ENCODE measurements at places on chromosomes 6 and 20.

- H3K4me1 ChIP-seq = peaks cover 4% of the 10 kb centered on the region
- H3K27me3 ChIP-seq = no peaks in the 10 kb centered on the region
- H3K27ac ChIP-seq = peak overlapping the region; percentile 70
- DNase-seq = no peak
- no peak overlapping the region for H3K4me3 ChIP-seq
These were observed 24.0 kb downstream of the HBS1L start for GRCh38 chr6:135030532-135031178.

DNA sequence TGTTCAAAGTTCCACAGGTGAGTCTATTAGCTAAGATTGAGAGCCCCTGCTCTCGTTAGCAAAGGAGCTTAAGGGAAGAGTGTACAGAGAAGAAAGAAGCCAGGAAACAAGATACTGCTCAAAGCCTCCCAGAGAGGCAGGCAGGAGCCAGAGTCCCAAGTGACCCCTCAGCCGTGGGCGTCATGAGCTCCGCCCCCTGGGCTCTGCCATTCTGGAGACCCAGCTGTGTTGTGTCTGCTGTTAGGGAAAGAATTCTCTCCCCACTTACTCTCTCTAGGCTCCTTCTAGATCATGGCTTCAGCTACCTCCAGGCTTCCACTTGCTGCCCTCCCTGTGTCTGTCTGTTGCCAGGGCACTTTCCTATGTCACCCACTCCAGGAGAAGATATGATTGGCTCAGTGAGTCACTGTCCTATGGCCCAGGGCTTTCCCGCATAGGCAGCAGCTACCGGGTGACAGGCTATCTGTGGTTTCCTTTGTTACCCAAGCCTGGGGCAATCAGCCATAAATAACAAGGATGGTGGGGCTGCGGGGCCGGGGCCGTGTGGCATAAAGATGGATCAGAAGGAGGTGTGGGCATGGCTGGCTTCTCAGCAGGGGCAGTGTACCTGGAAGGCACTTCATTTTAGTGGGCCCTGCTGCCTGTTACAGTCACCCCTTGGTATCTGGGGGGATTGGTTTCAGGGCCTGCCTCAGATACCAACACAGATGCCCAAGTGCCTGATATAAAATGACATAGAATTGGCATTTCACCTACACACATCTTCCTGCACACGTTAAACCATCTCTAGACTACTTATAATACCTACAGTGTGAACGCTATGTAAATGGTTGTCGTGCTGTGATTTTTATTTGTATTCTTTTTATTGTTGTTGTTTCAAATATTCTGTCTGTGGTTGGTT, 118.9 kb downstream of the ARMC2 start:
- no peaks in the 10 kb centered on the region for H3K27me3 ChIP-seq
- H3K4me3 ChIP-seq = no peak overlapping the region
- H3K27ac ChIP-seq = no peak overlapping the region
- peaks cover 7% of the 10 kb centered on the region for H3K4me1 ChIP-seq

DNA sequence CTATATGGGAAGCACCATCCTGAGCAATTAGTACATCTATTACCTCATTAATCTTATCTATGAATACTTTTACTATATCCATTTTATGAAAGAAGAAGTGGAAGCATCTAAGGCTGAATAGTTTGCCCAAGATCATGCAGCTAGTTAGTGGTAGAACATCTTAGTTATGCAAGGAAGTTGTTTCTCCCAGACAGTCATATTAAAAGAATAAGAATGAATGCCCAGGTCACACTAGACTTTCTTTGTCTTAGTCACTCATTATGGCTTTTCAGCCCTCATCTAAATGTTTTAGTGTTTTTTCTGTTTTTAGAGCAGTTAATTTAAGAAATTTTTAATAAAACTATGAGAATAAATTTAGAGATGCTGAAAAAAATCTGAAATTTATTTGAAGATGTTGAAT, 517.5 kb downstream of the CDKAL1 start:
- no peaks in the 10 kb centered on the region for H3K4me1 ChIP-seq
- H3K27me3 ChIP-seq = no peaks in the 10 kb centered on the region
- no peak overlapping the region for H3K27ac ChIP-seq
- DNase-seq = no peak

- no peaks in the 10 kb centered on the region for H3K27me3 ChIP-seq
- no peaks in the 10 kb centered on the region for H3K4me1 ChIP-seq
- peak; percentile 41 for DNase-seq
- H3K36me3 ChIP-seq = no peaks in the 10 kb centered on the region
- H3K4me3 ChIP-seq = peak overlapping the region; percentile 66
These were observed 2.9 kb downstream of the TNNC2 start for GRCh38 chr20:45823949-45824835.

DNA sequence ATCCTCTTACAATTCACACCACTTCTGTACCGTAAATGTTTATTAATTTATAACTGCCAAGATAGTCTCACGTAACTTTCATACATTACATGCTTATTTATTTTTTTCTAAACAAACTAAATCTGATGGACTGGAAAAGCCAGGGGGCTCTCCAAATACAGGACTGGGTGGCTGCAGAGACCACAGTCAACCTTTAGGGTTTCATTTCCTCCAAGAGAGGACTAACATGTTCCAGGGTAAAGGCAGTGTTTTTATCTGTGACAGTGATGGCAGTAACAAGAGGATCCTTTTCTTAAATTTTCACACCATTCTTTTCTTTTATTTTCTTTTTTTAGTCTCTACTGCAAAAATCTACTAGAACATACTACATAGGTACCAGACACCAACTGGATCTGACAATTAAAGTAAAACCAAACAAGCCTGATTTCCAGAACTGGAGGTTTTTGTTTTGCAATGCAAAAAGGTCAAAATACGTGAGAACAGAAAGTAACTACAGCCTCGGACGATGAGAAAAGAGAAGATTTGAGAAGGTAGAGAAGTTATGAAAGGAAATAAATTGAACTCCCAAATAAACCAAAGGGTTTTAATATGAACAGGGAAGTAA, 1.2 kb downstream of the LMBRD1 start:
- H3K27ac ChIP-seq = peak overlapping the region; percentile 96
- DNase-seq = no peak
- peaks cover 17% of the 10 kb centered on the region for H3K4me1 ChIP-seq
- H3K4me3 ChIP-seq = peak overlapping the region; percentile 68

DNA sequence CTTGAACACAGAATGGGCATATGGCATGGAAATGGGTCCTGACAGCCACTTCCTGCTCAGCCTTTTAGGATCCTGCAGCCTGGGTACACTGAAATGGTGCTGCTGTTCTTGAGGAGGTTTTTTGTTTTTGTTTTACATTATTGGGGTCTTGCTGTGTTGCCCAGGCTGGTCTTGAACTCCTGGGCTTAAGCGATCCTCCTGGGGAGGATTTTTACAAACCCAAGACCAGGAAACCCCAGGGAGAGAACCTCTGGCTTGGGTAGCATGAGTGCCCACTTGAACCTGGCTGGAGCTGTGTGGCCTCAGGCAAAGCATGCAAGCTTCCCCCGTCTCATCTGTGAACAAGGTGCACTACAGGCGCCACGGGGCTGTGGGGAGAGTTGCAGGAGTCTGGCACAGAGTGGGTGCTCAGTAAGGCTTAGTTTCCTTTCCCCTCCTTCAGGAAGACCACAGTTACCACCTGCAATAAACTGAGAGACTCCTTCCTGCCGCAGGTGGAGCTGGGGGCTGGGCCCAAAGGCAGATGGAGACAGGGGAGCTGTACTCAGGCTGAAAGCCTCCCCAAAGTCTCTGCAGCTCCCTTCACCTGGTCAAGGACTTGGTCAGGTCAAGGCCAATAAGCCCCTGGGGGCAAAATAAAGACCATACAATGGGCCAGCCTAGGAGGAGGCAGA, 1.8 kb downstream of the SLA2 start:
- peaks cover 22% of the 10 kb centered on the region for H3K36me3 ChIP-seq
- peak; percentile 63 for DNase-seq
- H3K4me3 ChIP-seq = peak overlapping the region; percentile 64

DNA sequence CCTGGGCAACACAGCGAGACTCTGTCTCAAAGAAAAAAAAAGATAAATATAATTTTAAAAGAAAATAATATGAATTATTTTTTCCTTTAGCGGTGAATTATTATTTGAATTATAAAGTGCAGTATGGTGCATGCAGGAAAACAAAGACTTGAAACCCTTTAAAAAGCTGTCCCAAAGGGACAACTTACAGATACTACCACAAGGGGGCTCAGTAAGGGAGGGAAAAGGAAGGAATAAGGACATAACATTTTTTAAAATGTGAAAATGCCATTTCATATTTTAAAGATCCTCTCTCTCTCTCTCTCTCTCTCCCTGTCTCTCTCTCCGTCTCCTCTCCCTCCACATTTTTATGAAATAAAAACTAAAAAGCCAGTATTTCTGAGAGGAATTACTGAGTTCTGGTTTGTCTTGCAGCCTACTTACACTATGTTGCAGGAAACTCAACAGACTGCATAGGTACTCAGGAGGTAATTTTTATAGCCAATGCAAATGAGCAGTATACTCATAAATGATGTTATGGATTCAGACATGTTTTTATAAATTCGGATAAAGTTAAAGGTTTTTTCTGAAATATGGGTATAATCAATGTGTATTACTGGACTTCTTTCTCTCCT, 455.0 kb upstream of the GJE1 start:
- H3K4me1 ChIP-seq = no peaks in the 10 kb centered on the region
- no peaks in the 10 kb centered on the region for H3K36me3 ChIP-seq
- no peaks in the 10 kb centered on the region for H3K27me3 ChIP-seq
- no peak overlapping the region for H3K27ac ChIP-seq
- no peak overlapping the region for H3K4me3 ChIP-seq
- no peak for DNase-seq

- H3K27ac ChIP-seq = no peak overlapping the region
- no peak overlapping the region for H3K4me3 ChIP-seq
- no peaks in the 10 kb centered on the region for H3K27me3 ChIP-seq
These were observed 179.1 kb downstream of the SYNE1 start for GRCh38 chr6:152457949-152458624.

GRCh38 chr6:161373905-161374451, 100.1 kb upstream of the AGPAT4 start:
- peak; percentile 12 for DNase-seq
- no peaks in the 10 kb centered on the region for H3K27me3 ChIP-seq
- no peaks in the 10 kb centered on the region for H3K4me1 ChIP-seq

- H3K36me3 ChIP-seq = no peaks in the 10 kb centered on the region
- no peaks in the 10 kb centered on the region for H3K27me3 ChIP-seq
- no peak for DNase-seq
- peaks cover 10% of the 10 kb centered on the region for H3K4me1 ChIP-seq
- H3K4me3 ChIP-seq = no peak overlapping the region
- no peak overlapping the region for H3K27ac ChIP-seq
These were observed 3.7 kb upstream of the PMEPA1 start for GRCh38 chr20:57713505-57713903.

GRCh38 chr20:41183831-41184230, 46.5 kb downstream of the PLCG1 start:
- H3K4me3 ChIP-seq = no peak overlapping the region
- H3K4me1 ChIP-seq = no peaks in the 10 kb centered on the region
- no peaks in the 10 kb centered on the region for H3K27me3 ChIP-seq
- DNase-seq = no peak
- H3K27ac ChIP-seq = no peak overlapping the region

DNA sequence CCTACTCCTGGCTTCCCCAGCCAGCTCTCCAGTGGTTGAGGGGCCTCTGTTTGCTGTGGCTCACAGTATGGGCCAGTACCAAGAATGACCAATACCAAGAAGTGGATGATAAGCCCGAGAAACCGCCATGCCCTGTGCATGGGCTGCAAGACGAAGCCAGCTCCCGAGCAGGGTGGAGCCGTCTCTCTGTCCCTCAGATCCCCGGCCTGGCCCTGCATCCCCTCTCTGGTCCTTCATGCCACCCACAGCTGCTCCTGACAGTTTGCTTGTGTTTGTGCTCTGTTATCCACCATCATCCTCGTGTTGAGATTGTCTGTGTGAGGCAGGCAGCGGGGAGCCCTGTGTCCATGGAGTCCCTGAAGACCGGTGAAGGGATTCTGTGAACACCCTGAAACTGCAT, 36.1 kb downstream of the GABRR2 start:
- H3K4me3 ChIP-seq = no peak overlapping the region
- no peaks in the 10 kb centered on the region for H3K36me3 ChIP-seq
- H3K27ac ChIP-seq = no peak overlapping the region
- H3K4me1 ChIP-seq = no peaks in the 10 kb centered on the region
- H3K27me3 ChIP-seq = no peaks in the 10 kb centered on the region

GRCh38 chr6:28721372-28721771, 195.7 kb downstream of the GPX5 start:
- peaks cover 10% of the 10 kb centered on the region for H3K27me3 ChIP-seq
- H3K27ac ChIP-seq = no peak overlapping the region
- DNase-seq = no peak
- no peak overlapping the region for H3K4me3 ChIP-seq
- H3K36me3 ChIP-seq = no peaks in the 10 kb centered on the region

DNA sequence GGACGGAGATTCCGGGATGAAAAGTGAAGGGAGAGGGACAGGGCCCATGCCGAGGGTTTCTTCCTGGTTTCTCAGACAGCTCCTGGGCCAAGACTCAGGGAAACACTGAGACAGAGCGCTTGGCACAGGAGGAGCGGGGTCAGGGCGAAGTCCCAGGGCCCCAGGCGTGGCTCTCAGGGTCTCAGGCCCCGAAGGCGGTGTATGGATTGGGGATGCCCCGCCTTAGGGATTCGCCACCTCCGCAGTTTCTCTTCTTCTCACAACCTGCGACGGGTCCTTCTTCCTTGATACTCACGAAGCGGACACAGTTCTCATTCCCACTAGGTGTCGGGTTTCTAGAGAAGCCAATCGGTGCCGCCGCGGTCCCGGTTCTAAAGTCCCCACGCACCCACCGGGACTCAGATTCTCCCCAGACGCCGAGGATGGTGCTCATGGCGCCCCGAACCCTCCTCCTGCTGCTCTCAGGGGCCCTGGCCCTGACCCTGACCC, 55.0 kb upstream of the HLA-A start:
- H3K4me3 ChIP-seq = peak overlapping the region; percentile 73
- peak; percentile 49 for DNase-seq
- no peaks in the 10 kb centered on the region for H3K27me3 ChIP-seq

DNA sequence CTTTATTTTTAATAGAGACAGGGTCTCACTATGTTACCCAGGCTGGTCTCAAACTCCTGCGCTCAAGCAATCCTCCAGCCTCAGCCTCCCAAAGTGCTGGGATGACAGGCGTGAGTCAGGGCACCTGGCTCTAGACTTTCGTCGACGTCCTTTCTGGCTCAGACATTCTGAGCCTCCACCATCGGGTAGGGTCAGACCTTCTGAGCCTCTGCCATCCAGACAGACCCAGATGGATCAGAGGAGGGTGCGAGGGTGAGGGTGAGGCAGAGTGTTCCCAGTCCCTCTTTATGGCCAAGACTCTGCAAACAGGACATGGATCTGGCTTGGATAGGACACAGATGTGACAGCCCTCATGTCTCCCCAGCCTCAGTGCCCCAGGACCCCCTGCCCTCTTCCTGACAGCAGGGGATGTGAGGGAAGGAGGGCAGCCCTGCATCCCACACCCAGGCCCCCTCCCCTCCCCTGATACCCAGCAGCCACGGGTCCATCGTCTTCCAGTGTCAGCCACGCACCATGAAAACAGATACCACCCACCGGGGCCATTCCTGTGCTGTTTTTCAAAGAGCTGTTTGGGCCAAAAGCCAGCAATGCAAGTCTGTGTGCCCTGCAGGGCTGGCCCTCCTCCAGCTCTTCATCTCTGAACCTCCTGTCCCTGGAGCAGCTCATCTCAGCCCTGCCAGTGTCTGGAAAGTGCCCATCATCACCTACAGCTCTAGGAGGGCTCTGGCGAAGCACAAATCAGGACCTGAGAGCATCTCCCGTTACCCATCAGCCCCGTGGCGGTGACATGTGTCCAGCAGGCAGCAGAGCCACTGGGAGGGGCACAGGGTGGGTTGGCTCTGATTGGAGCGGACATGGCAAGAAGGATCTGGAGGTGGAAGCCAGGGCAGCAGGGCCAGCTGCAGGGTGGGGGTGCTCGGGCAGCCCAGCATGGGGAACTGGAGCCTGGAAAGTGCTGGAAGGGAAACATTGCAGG, 208.4 kb downstream of the PREX1 start:
- no peak overlapping the region for H3K27ac ChIP-seq
- H3K4me1 ChIP-seq = peaks cover 11% of the 10 kb centered on the region
- no peak for DNase-seq
